Activated T-cell treated with anti-CD3 and anti-CD28 coated beads, Interleukin-2, amount 50 U/mL, for 4 hours (primary cell): ENCODE measurements at places on chromosomes 1 and 21. TPM values are rescaled to one million over a fixed set of nuclear protein-coding genes. Genes with fewer than 3 reads are reported as not detected.

GRCh38 chr1:76122271-76122670 lies 47.7 kb downstream of the ST6GALNAC3 start:
- no peak for DNase-seq

DNA sequence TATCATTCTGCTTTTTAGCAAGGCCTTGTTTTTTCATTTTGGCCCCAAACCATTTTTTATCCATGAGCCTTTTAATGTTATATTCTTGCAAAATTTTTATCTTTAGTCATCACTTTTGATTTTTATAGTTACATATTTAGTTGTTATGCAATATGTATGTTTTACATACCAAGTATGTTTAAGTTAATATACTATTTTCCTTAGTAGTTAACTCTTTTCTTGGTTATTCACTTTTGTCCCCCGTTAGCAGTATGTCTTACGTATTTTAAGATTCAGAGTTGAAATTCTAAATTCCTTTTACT lies 44.5 kb downstream of the MAGI3 start:
- DNase-seq = no peak

- no peak for DNase-seq
Measured at GRCh38 chr1:159172614-159173291, 1.3 kb downstream of the CADM3 start.

- DNase-seq = no peak
Measured at GRCh38 chr1:1333551-1334241, 2.6 kb downstream of the TAS1R3 start.

DNA sequence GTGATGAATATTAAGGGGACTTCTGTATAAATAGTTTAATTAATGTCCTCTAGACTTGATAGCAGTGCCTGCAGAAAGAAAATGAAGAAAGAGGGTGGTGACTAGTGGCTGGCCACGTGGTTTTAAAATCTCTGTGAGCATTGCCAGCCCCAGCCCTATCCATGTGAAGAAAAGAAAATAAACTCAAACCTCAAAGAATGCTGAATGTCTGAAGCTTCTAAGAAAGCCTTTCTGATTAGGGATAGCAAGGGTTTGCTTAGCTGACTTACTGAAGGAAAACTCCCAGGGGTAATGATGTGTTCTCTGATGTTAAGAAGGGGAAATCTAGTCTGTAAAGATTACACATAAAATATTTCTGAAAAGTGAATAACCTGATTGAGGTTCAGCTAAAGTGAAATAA lies 31.8 kb downstream of the ADGRL2 start:
- no peak for DNase-seq

DNA sequence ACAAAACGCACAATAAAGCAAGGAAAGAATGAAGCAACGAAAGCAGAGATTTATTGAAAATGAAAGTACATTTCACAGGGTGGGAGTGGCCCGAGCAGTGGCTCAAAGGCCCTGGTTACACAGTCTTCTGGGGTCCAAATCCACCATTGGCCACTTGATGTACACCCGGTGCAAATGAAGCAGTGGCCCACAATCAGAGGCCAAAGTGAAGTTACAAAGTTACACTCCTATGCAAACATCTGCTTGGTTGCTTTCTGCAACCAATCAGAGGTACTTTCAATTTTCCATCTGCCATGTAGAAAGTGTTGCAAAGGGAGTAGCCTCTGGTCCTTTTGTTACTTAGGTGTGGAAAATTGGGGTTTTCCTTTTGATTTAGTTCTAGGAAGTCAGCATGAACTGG lies 10.0 kb upstream of the DNAH14 start:
- no peak for DNase-seq

DNA sequence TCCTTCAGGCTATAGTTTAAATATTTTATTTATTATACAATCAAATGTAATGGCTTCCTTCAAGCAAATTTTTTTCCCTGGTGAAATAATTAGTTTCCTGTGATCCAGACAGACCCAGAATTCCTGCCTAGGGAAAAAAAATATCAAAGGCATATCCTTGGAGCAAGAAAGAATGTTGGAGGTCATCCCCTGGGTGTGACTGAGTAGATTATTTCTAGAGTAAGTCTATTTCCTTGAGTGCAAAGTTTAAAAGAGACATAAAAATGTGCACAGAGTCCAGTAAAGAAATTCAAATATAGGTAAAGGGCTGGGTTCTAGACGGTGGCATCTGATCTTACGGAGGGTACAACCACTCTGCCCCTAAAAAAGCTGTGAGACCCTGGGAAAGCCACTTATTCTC lies 32.2 kb upstream of the SAMD13 start:
- no peak for DNase-seq

- no peak for DNase-seq
Measured at GRCh38 chr1:199612976-199613774, 414.3 kb upstream of the NR5A2 start.

- DNase-seq = no peak
Measured at GRCh38 chr21:14542638-14543037, 3.5 kb downstream of the SAMSN1 start.

- no peak for DNase-seq
Measured at GRCh38 chr1:172041102-172041501, 199.8 kb downstream of the DNM3 start.

DNA sequence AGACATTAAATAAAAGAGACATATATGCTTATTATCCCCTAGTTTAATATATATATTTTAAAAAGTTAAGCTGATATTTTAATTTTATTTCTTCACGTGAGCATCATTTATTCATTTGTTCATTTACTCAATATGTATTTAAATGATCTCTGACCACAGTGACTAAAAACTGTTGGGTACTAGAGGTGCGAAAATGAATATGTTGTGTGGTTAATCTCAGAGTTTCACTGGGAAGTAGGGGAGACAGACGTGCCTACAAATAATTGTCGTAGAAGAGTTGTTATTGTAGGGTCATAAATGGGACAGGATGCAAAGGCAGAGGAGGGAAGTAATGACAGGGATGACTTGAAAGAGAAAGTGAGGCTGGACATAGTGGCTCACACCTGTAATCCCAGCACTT lies 213.0 kb upstream of the CACYBP start:
- no peak for DNase-seq

DNA sequence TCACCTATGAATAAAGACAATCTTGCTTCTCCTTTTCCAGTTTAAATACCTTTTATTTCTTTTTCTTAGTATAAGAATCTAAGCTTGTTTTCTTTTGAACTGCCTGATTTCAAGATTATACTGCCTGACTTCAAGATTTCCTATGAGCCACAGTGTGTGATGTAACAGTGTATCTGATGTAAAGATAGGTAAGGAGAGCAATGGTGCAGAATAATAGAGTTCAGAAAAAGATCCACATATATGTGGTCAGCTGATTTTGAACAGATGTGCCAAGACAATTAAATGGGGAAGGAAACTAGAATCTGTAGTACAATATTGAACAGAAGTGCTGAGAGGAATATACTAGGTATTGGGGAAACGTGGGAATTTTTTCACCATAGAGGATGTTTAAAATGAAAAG lies 21.0 kb downstream of the EXO1 start:
- no peak for DNase-seq

DNA sequence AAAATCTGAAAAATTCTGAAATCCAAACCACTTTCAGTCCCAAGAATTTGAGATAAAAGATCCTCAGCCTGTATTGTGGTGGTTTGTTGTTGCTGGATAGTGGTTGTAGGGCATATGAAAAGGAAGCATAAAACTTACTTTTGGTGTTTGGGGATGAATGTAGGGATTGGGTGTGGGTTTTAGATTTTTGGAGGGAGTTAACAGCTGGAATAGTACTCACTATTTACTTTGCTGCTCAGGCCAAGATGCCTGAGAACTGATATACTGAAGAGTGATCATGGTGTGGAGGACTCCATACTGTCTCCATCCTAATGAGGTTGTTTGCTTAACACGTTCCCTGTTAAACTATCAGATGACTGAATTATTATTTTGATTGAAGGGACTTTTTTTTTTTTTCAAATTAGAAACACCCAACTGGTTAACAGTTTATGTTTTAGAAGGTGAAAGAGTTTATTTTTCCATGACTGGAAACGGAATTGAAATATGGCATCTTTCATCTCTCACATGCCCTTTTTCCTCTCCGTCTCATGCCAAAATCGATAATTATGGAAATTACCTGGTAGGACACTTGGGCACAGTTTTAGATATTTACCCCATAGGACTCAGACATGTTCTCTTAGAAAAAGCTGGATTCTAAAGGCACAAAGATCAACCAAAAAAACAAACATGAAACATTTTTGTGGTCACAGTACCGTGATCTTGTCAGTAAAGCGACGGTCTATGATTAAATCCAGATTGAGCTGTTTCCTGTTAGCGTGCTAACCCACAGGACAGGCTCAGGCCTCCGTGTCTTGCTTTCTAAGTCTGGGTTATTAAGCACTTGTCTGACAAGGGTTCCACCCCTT lies 37.3 kb downstream of the RGL1 start:
- DNase-seq = no peak

DNA sequence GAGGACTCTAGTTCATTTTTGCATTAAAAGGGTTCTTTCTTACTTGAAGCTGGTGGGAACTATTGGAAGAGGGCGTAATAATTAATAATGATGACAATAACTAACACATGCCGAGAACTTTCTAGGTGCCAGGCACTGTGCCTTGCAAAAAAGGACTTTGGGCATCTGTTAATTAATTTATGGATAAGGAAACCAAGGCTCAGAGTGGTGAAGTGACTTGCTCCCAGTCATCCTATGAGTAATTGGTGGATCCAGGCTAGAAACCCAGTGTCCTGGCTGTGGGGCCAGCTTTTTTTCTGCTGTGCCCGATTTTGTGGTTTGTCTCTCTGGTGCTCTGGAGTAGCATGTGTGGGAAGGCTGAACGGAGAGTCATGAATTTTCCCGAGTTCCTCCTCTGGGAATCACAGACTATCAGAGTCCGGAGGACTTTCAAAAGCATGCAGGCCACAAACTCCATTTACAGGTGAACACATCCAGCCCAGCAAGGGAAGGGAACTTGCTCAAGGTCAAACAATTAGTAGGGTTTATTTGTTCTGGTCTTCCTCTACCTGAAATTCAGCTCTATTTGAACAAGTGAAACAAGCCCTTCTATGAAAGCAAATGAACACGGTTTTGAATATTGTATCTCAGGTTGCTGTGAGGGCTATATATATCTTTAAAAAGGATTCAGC lies 23.4 kb downstream of the ROR1 start:
- DNase-seq = no peak

DNA sequence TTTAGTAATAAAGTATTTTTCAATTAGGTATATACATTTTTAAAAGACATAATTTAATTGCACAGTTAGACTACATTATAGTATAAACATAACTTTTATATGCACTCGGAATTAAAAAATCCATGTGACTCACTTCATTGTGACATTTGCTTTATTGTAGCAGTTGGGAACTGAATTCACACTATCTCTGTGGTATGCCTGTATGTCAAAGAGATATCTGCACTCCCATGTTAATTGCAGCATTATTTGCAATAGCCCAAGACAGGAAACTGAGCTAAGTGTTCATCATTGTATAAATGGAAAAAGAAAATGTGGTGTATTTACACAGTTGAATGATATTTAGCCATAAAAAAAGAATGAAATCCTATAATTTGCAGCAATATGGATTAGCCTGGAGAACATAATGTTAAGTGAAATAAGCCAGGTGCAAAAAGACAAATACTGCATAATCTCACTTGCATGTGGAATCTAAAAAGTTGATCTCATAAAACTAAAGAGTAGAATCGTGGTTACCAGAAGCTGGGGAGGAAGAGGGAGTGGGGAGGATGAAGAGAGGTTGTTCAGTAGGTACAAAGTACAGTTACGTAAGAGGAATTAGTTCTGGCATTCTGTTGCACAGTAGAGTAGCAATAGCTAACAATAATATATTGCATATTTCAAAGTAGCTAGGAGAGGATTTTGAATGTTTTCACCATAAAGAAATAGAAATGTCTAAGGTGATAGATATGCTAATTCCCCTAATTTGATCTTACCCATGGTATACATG lies 64.8 kb downstream of the DPT start:
- no peak for DNase-seq

- DNase-seq = no peak
Measured at GRCh38 chr1:84505493-84506001, 639 bp upstream of the SPATA1 start.

DNA sequence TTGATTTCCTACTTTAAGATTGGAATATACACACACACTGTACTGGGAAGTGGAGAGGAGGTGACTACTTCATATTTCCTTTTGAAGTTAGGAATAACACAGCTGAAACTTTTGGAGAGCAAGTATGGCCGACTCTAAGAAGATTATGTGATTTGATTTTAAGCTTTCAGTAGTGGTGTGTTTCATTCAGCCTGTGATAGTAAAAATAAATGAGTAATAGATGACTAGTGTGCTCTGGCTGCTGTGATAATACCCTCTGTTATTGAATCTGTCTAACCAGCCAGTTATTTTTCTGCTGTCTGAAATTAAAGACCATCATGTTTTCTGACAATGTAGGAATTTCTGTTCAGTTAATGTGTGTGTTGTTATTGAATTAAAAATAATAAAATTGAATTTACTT lies 48.3 kb downstream of the CTTNBP2NL start:
- DNase-seq = no peak

GRCh38 chr1:84701376-84701775 lies 11.1 kb upstream of the SSX2IP start:
- DNase-seq = no peak

DNA sequence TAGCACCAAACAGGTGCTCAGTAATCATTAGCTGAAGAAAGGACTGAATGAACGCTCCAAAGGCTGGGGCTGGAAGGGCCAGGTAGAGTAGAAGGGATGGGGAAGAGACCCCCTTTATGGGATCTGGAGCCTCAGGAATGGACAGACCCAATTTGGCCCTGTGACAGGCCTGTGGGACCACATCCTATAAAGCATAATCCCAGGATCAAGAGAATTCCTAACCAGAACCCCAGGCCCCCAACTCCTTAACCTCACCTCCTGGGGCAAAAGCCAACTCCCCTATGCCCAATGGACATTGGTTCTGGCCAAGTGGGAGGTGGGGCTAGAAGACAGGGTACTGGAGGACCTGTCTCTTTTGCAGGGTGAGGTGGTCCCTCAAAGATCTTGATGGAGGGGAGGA lies 9.2 kb downstream of the HPCAL4 start:
- no peak for DNase-seq

- DNase-seq = peak; percentile 30
Measured at GRCh38 chr1:36576118-36576517, 93.4 kb upstream of the CSF3R start.

- no peak for DNase-seq
Measured at GRCh38 chr1:26701266-26701994, 5.6 kb downstream of the ARID1A start.

- no peak for DNase-seq
Measured at GRCh38 chr1:15799004-15799867, 8.2 kb downstream of the UQCRHL start.

GRCh38 chr1:234659538-234659937 lies 49.6 kb upstream of the IRF2BP2 start:
- no peak for DNase-seq

LRRC3 gene
- 0.35 TPM for total RNA-seq

GSTM5 gene
- total RNA-seq = not detected

GJB5 gene
- not detected for total RNA-seq

CRNN gene
- not detected for total RNA-seq

PPFIA4 gene
- 1.2 TPM for total RNA-seq

MCOLN2 gene
- 32.9 TPM for total RNA-seq

BCAN gene
- not detected for total RNA-seq

PSMG1 gene
- 88.8 TPM for total RNA-seq

FMN2 gene
- total RNA-seq = not detected

GON4L gene
- total RNA-seq = 48.4 TPM

OR2G6 gene
- not detected for total RNA-seq

PIK3R3 gene
- total RNA-seq = 1.6 TPM

LRRIQ3 gene
- 1.4 TPM for total RNA-seq

RAB4A gene
- 25.6 TPM for total RNA-seq

NTMT2 gene
- not detected for total RNA-seq

TNFSF4 gene
- total RNA-seq = 0.63 TPM

ESRRG gene
- total RNA-seq = not detected

TMEM53 gene
- total RNA-seq = 1.8 TPM

KIF26B gene
- 0.10 TPM for total RNA-seq

AK2 gene
- total RNA-seq = 346 TPM

C8B gene
- not detected for total RNA-seq
